ENCODE measurements at places on chromosomes 13 and 19.

DNA sequence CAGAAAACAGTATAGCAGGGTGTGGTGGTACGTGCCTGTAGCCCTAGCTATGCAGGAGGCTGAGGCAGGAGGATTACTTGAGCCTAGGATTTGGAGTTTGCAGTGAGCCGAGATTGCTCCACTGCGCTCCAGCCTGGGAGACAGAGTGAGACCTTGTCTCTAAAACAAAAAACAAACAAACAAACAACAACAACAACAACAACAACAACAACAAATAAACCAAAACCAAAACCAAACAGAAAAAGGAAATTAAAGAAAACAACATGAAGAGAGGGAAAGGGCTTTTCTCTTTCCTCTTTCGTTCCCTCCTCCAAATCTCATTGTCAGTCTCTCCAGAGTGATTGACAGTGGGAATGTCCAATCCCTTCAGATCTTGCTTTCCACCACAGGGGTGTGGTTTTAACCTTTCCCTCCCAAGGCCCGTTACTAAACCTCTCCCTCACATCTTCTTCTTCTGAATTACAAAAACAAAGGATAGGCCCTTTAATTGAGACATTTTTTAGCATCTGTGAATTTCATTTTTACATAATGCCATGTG is 341.2 kb downstream of the HS6ST3 start:
- DNase-seq: no peak

- DNase-seq: no peak
Observed at GRCh38 chr13:33525763-33526162, 240.2 kb upstream of the STARD13 start.

- no peak for DNase-seq
Observed at GRCh38 chr13:84864341-84864740, 934.9 kb downstream of the SLITRK6 start.

- no peak for DNase-seq
Observed at GRCh38 chr13:65188721-65189120, 2041.4 kb downstream of the PCDH9 start.

DNA sequence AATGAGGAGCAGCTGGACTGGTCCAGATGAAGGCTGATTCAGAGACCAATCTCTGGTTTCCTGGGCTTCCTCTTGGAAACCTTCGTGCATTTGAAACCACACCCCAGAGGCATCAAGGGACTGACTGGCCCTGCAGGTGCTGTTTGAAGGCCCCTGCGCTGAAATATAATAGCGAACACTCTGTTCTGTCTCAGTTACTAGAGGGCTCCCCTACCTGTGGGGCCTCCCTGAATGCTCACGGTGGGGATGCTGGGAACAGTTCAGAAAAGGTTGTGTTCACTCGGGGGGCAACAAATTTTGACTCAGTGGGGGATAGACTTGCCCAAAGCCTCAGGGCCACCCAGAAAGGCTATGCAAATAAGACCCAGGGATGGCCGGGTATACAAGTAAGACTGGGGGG is 6.4 kb downstream of the CCDC8 start:
- no peak for DNase-seq

Data from GM03348 (cell line).